ENCODE measurements at places on chromosomes 4 and X.

DNA sequence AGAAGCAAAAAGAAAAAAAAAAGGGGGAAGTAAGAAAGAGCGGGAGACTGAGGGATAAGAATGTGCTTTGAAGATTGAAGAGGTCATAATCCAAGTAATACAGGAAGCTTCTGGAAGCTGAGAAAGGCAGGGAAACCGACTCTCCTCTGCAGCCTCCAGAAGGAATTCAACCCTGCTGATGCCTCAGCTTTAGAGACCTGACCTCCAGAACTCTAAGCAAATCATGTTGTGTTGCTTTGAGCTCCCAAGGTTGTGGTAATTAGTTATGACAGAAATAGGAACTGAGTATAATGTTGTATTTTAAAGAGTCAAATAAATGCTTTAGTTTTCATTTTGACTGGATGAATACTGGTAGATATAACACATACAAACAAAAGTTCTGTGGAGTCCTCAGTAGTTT, 48.0 kb upstream of the FAT1 start:
- DNase-seq, result no peak

DNA sequence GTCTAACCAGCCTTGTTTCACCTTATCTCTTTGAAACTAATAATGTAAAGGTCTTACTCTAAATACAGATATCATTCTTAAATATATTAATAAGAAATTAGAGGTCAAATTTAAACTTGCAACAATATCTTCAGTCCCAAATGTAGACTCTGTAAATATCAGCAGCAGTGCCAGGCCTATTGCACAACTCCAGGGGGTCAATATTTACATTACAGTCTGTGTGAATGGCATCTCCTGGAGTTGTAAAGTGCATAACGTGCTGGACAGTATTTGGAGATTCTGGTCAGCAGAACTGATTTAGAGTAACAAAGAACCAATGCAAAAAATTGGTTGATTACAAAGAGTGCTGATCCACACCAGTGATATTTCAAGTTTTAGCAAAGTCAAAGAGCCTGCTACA, 1225.9 kb downstream of the PCDH19 start:
- no peak for DNase-seq

- no peak for DNase-seq
Measured at GRCh38 chrX:143634663-143635455, 1.0 kb downstream of the SLITRK4 start.

DNA sequence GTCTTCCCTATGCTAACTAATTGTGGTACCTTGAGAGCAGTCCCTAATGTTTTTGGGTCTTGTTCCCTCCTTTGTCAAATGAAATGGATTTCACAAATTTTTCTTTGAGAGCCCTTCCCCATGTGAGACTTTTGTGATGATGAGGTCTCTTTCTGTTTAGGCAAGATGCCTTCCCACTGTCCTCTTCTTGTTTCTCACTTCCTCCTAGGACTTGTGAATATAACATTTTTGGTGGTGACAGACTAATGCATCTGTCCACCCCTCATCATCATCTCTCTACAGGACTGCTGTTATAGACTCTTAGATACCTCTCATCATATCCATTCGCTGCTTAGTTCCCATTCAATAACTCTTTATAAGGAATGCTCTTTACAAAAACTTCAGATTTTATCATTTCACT, 8.7 kb upstream of the ANK2 start:
- DNase-seq, result peak; percentile 1
